NCI-H1417 (cell line): ENCODE measurements at places on chromosomes 11 and 22.

DNA sequence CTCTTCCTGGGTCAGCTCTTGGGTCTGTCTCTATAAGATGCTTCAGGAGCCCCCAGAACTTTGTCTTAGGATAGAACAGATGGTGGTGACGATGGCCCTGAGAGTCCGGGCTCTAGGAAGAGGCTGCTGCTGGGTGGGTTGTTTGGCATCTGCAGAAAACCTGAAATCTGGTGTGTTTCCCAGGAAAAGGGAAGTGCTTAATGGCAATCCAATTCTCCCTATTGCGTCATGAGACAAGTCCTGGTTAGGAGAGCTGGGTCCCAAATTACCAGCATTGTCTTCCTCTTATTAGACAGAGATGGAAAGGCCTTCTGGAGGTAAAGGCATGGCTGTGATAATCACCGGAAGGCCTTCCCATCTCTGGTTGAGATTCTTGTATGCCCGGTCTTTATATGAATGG is 48.9 kb upstream of the GRAMD1B start:
- no peak for DNase-seq

GRCh38 chr11:130514316-130514715 is 65.9 kb downstream of the ADAMTS15 start:
- DNase-seq, result no peak

DNA sequence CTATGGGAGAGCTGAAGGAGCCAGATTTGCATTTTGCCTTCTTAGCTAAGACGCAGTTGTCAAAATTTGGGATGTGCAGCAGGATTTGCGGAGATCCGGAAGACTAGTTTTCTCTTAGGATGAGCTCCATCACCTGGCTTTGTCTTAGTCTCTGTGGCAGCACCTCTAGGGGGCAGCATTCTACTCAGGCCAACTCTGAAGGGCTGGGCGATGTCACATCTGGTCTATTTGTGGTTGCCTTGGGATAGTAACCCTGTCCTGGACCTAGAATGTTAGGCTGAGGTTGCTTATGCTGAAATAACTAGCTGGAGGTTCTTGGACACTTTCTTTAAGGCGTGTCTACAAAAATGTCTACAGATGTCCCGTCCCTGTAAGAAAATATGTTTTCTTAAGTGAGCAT is 116.2 kb downstream of the FAT3 start:
- no peak for DNase-seq

DNA sequence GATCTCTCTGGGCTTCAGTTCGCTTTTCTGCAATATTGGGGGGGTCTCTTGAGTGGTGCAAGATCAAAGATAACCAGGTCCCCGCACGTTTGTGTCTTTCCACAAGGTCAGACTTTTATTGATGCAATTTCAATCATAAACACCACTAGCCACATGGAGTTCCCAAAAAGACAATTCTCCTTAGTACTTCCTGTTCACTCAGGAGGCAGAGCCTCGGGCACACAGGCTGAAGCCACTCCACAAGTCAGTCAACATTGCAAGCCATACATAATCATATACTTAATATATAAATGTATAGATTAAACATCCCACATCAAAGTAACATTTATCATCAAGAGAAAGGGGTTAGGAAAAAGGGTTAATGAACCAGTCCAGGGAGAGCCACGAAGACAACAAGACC is 12.0 kb downstream of the ST14 start:
- DNase-seq, result no peak

GRCh38 chr22:39176143-39176713 is 23.7 kb upstream of the CBX7 start:
- no peak for DNase-seq

- DNase-seq, result no peak
These were observed 109.4 kb downstream of the KCNQ1OT1 start for GRCh38 chr11:2590131-2590964.

GRCh38 chr11:73177380-73177777 is 35.3 kb upstream of the FCHSD2 start:
- DNase-seq, result no peak

DNA sequence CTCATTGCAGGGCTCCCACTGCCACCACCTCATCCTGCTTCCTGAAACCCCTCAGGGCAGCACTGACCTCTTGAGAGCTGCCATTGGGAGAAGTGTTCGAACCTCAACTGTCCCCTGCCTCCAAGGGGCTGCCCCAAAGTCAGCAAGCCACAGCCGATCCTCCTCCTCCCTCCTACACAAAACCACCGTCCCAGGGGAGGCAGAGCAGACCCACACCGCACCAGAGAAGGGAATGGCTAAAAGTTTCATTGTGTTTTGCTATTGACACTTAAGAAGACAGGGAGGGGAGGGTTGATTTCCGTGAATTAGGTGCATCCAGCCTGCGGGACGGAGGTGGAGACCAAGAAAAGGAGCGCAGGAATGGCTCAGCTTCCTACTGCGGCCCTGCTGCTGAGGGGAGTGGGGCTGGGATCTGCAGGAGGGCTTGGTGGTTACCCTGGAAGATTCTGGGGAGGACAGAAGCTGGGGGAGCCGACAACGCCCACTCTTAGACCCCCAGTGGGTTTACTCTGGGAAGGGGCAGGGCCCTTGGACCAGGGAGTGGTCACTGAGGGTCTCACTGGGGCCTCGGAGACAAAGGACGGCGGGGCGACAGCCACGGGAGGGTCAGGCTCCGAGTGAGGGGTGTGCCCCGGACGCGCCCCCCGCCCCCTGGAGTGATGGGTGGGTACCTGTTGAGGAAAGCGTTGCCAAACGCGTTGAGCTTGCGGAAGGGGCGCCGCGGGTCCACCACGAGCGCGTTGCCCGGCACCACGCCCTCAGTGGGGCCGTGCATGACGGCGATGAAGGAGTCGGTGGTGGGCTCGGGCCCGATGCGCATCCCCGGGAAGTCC is 815 bp downstream of the EHD1 start:
- DNase-seq, result no peak

GRCh38 chr22:33842421-33843094 is 77.7 kb downstream of the LARGE1 start:
- peak; percentile 36 for DNase-seq
